ENCODE measurements at places on chromosomes 3 and 15.

- no peak for DNase-seq
Measured at GRCh38 chr15:96232335-96232734, 98.2 kb upstream of the NR2F2 start.

GRCh38 chr15:43550527-43551363, 33.3 kb downstream of the MAP1A start:
- no peak for DNase-seq

- DNase-seq, result no peak
Measured at GRCh38 chr3:142117056-142117851, 32.1 kb downstream of the TFDP2 start.

- DNase-seq, result no peak
Measured at GRCh38 chr3:58696093-58696492, 29.5 kb upstream of the FAM3D start.

DNA sequence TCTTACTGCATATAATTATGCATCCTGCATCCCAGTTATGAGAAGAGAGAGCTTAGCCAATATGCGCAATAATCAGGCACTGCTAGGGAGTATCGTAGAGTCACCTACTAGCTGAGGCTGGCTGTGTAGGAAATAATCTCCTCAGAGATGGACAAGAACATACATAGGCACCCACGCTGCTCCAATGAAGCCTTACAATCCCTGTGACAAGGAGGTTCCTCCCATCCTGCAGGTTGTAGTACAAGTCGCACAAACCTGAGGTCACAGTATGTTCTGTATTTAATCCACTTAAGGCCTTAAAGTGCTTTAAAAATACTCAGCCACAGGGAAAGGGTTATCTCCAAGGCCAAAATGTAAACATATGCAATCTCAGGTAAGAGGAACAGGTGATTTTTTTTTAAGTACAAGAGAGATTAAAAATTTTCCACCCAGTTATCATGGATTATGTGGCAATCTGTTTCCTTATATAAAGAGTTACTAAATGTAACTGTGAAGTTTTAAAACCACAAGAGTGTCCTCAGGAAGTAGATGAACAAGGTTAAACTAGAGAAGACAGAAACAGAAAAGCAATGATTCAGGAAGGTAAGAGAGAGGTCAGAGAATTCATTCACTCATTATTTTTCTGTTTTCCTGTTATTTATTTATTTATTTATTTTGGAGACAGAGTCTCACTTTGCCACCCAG, 7.5 kb upstream of the COLQ start:
- DNase-seq, result no peak

DNA sequence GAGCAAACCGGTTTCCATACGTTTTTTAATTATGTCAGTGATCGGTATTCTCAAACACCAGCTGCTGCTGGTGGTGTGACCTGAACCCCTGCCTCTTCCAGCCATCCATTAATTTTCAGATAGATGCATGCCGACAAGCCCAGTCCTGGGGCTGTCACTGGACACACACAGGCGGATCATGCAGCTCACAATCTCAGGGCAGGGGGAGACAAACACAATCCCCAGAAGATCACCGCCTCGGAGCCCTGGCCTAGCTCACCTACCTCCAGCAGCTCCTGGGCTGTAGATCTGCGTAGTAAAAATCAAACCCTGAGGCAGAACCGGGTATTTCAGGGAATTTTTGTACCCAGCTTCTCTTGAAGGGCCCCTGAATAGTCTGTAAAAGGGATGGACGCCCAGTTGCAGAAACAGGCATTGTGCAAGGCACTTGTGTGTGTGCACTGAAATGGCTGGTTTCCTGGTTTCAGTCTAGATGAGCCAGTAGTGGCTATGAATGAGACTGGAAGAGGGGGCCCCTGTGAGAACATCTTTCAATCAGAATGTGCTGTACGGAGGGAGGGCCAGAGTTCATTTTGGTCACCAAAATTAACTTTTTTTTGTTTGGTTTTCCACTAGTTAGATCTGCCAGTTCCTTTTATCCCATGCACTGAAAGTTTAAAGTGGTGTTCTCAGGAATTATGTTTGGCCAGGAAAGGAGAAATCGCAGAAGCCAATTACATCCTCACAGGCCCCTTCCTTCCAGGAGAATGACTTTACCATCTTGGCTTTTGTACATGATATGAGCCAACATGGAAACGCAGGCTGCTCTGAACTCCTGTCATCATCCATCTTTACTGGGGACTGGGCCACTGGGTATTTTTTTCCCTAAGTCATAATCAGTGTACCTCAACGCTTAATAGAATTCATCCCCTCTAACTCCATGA, 55.0 kb upstream of the RPL32 start:
- no peak for DNase-seq

- no peak for DNase-seq
Measured at GRCh38 chr3:24135280-24135679, 190.2 kb downstream of the NR1D2 start.

DNA sequence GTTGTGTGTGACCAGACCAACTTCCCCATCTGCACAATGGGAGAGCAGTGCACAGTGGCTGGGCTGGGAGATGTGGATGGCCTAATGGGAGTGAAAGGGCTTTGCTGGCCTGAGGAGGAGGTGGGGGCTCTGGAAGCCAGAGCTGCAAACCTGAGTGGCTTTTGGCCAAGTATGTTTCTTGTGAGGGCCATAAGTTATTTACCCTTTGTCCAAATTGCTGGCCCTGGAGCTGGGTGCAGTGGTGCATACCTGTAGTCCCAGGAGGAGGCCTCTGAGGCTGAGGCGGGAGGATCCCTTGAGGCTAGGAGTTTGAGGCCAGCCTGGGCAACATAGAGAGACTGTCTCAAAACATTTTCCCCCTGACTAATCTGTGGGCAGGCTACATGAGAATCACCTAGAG, 129.1 kb downstream of the WNT7A start:
- DNase-seq, result no peak

DNA sequence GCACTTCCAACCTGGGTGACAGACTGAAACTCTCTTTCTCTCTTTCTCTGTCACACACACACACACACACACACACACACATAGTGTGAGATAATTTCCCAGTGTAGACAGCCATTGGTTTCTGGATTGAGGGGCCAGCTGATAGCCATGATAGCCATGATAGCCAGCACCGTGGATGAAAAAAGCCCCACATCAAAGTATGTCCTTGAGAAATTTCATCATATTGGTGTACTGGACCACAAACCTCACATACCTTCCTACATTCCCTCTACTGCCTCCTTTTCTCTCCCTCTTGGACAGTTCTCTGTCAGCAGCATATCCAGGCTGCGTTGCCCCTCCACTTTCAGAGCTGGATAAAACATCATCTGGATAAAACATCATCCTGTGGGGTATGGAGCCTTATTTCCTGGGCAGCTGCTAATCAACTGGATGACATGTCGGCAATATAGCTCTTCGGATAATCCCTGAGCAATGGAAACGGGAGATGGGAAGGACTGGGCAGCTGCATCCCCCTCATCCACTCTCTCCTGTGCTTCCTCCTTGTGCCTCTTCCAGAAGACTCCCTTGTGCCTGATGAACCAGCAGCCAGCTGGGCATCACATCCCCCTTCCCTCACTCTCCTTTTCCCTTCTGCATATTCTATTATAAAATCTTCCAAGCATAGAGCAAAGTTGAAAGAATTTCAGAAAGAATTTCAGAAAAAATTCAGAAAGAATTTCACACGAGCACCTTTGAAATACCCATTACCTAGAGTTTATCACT, 39.3 kb downstream of the GRK7 start:
- no peak for DNase-seq

GRCh38 chr15:91678003-91678402, 175.5 kb upstream of the SLCO3A1 start:
- no peak for DNase-seq

DNA sequence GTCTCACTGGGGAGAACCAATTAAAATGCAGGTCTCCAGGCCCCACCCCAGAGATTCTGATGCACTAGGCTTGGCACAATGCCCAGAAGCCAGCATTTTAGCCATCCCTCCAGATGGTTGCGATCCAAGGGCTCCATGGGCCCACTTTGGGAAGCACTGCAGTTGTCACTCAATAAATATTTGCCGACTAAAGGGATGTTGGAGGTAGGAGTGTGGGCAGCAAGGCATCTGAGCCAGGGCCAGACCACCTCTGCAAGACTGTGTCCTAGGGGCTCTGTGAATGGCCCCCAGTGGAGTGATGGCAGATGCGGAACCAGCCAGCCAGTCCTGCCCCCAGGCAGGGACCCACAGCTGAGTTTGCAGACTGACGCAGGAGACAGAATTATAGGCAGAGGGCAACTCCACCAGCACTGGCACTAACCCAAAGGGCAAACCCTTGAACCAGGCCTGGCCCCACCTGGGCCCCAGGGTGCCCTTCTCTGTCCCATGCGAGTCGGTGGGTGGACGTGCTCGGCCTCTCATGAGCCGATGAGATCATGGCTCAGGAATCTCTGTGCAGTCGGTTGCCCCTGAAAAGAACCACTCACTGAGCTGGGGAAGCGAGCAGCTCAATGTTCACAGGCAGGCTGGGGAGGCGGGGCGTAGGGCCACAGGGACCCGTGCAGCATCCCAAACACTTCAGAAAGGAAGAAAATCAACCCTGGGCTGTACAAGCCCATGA, 49.7 kb downstream of the SEMA5B start:
- no peak for DNase-seq

- DNase-seq, result no peak
Measured at GRCh38 chr15:70202756-70203155, 105.0 kb upstream of the TLE3 start.

DNA sequence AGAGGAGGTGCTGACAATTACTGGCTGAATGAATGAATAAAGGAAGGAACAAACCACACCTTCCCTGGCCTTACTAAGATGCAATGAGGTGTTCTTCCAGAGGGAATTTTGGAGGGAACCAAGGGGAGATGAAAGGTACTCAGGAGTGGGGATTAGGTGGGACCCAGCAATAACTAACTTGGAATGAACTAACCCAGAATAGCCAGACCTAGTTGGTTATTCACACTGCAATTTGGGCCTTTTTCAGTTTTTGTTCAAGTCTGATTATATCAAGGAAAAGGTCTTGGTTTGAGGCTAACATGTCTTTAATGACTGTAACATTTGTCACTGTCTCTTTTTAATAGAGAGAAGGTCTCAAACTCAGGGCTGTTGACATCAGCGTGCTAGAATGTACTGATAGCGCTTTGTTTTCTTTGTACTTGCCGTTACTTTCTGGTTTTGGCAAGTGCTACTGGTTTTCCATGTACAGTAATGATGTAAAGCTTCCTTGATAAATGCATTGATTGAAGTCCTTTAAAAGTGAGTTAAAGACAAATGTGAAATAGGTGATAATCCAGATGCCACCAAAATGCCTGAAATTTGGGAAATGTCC, 3.2 kb upstream of the PLXND1 start:
- DNase-seq, result no peak

- no peak for DNase-seq
Measured at GRCh38 chr15:51307325-51307724, 31.1 kb downstream of the CYP19A1 start.

DNA sequence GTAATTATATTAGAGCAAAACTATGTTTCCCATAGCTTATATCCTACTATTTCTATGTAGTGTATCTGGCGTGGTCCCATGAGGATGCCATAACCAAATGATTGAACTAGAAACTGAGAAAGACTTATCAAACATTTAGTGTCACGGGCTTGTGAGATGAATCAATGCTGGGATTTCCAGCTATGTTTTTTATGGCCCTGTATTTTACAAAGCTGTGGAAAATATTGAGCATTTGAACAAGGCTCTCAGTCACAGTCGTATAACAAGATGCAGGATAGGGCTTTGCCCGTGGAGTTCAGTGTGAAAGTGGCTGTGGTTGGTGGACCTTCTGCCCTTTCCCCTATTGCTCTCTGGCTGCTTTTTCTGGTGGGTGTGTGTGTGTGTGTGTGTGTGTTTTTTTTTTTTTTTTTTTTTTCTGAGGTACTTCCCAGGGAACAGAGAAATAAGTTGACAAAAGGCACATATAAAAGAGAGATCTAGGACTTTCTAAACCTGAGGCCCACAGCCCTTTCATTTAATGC, 60.7 kb downstream of the CACNA1D start:
- peak; percentile 39 for DNase-seq

DNA sequence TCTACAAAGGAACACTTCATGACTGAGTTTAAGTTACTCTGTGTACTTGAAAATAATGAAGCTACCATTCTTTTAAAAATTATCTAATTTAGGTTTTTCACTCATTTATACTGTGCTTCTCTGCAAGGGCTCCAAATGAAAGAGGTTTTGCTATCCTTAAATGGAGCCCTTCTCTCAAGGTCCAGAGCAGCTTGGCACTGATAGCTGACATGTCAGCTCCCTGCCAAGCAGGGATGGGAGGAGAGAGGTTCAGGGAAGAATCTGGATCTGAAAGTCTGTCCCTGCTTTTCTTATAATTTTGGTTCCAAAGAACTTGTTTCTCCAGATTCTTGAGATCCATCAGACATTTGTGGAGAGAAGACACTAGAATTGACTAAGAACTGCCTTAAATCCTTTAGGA, 39.1 kb downstream of the MRPS11 start:
- DNase-seq, result no peak

DNA sequence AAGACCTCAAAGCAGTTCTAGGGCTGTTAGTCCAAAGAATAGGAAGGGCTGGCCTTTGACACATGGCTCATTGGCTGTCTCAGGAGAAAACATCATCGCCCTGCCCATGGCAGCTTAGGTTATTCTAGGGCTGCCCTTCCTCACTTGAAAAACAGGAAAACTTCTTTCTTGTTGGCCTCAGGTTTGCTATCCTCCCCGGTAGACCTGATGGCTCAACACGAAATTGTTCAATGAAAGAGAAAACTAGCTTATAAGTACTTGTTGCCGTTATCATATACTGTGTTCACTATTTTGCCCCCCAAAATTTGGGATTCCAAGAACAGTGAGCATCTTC, 602 bp upstream of the SLTM start:
- DNase-seq, result no peak

DNA sequence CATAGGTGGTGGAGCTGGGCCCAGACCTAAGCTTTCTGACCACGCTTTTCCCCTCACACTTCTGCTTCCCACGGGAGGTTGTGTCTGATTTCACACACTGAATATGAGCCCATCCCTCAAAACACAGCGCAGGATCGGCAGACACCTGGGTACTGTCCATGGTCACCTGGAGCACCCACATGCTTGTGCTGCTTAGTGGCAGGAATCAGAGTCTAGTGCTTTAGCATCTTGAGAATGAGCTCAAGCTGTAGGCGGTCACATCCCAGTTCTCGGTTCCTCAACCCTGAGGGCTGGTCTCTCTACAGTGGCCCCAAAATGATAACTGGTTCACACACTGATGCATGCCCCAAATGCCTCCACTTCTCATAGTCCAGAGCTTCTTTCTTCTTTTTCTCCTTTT, 111.0 kb downstream of the SEMA5B start:
- no peak for DNase-seq

GRCh38 chr3:46921041-46921440, 43.5 kb downstream of the PTH1R start:
- DNase-seq, result no peak

GRCh38 chr15:58203537-58203936, 65.4 kb downstream of the AQP9 start:
- no peak for DNase-seq
